ENCODE measurements at places on chromosomes 1 and 21.

GRCh38 chr21:42737951-42738590, 84.7 kb downstream of the PDE9A start:
- no peak for DNase-seq

DNA sequence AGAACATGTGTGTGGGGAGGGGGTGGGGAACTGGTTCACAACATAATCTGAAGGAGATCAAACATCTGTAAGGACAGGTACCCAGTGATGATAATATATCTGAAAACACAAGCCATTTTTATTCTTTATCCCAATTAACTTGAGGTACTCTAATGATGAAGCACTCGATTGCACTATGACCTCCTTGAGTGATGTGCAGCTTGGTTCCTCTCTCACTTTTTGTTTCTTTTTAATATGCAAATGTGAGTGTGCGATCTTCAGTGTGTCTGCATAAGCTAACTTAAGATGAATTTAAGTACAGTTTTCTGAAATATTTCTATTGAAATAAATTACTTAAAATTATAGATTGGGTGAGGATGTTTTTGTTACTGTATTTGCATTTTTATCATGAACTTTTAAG, 50.6 kb upstream of the ANGPTL1 start:
- no peak for DNase-seq

- DNase-seq, result no peak
Observed at GRCh38 chr21:44996096-44996495, 56.3 kb downstream of the SLX9 start.

DNA sequence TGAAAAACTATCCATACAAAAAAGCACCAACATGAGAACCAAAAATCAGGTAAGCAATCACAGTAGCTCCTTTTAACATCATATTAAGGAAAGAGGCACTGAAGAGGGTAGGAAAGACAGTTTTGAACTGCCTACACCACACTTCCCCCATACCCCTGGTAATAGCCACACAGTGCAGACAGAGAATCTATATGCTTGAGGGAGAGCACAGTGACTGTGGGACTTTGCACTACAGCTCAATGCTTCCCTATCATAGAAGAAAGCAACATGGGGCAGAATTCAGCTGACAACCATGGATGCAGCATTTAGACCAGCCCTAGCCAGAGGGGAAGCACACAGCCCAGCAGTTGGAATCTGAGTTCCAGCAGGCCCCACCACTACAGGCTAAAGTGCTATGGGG, 7.9 kb upstream of the TEX50 start:
- no peak for DNase-seq

DNA sequence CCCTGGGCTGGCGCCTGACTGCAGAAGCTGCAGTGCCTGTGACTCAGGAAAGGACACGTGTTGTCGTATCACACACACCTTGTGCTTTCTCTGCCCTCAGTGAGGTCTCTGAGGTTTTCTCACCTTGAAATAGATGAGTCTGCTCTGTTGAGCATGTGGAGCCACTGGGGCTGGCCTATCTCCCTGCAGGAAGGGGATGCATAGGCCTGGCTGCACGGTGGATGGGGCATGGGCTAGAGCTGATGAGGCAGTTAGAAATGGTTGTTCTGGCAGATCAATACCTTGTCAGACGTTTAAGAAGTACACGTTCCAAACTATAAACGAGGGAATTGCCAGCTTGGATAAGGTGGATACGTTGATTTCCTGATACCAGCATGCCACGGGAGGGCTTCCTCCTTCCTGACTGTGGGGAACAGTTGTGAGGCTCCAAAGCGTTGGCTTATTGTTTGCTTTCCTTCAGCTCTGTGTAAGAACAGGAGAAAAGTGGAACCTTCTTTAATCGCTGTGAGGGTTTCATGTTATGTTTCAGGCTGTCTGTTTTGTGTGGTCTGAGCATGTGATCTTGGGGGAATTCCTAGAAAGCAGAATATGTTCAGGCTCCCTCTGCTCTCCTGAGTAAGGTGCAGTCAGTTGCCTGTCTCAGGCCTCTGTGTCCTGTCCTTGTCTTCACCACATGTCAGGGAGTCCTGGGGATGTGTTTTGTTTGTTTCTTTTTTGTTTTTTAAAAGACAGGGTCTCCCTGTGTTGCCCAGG, 44.8 kb downstream of the PCNT start:
- DNase-seq, result no peak

DNA sequence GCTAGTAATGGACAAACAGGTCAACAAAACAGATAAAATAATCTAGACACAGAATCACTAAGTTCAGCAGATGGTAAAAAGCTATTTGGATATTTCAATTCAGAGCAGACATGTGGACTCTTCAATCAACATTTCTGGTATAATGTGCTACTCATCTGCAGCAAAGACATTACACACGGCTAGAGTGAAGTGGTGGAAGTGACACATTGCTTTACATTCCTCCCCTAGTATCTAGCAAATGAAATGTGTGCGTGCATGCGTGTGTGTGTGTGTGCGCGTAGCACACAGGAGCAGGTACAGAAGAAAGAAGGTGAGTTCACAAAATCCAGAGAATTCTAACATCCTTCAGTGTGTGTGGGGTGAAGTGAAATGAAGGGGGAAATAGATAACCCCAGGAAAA, 8.3 kb downstream of the AHCTF1 start:
- DNase-seq, result no peak

DNA sequence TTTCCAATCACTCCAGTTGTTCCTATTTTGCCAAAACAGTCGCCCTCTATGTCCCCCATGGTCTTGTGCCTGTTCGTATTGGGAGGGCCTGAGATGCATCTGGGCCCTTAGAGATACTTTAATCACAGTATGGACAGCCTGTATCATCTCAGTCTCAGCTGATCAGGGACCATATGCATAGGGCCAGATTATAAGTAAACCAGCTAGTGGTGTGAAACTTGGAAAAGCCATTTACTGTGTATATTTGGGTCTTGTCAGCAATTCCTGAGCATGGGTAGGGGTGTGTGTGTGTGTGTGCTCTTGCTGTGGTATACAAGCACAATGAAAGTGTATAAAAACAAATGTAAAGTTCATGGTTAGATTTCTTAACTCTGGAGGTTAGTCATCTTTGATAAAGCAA, 22.8 kb downstream of the SH3BGR start:
- no peak for DNase-seq

- no peak for DNase-seq
Observed at GRCh38 chr1:209723756-209724693, 19.4 kb downstream of the HSD11B1 start.

- peak; percentile 41 for DNase-seq
Observed at GRCh38 chr1:25583519-25584370, 32.8 kb upstream of the MAN1C1 start.

DNA sequence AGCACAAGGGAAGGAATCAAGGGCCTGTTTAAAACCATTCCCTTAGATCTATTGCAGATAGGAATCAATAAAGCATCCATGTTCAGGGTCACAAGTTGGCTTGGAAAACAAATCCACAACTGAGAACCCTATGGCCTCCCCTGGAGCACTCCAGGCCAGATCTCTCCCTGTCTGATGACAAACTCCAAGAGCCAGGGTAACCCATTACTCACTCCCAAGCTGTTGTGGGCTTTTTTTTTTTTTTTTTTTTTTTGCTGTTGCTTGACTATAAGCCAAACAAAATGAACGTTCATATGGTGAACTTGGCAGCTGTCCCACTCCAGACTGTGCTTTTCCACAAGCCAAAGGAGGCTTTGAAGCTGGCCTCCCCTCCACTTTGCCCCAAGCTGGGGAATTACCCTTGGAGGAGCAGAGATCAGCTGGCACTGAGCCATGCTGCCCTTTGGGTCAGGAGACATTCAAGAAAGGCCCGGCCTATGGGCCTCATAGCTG, 35.7 kb upstream of the VAV3 start:
- peak; percentile 97 for DNase-seq

DNA sequence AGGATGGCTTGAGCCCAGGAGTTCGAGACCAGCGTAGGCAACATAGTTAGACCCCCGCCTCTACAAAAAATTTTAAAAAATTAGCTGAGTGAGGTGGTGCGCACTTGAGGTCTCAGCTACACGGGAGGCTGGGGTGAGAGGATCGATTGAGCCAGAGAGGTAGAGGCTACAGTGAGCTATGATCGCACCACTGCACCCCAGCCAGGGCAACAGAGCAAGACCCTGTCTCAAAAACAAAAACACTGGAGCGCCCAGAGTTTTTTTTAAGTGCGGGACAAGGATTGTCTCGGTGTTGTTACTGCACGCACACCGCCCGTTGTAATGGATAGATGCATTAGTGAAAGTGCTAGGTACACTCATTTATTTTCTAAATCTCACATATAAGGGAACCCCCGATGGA, 37.1 kb downstream of the PIK3CD start:
- no peak for DNase-seq

DNA sequence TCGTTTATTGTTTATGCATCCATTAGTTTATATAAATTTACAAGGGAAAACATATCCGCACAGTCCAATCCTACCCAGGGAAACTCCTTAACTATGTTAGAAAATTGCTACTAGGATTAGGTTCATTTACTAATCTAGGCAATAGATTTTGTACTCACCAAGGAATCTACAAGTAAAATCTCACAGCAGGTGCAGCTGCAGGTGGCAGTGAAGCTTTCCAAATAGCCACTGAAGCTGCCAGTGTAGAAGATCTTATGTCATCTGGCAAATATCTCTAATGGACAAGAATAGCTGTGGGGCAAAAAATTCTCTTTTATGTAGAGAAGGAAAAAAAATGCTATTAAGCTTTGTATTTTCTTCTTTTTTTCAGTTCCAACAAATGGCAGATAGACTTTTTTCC, 963.4 kb upstream of the ADGRL4 start:
- DNase-seq, result no peak

- DNase-seq, result no peak
Observed at GRCh38 chr1:211647711-211648121, 27.7 kb downstream of the NEK2 start.

GRCh38 chr1:215860833-215861232, 293.7 kb downstream of the KCTD3 start:
- DNase-seq, result no peak

DNA sequence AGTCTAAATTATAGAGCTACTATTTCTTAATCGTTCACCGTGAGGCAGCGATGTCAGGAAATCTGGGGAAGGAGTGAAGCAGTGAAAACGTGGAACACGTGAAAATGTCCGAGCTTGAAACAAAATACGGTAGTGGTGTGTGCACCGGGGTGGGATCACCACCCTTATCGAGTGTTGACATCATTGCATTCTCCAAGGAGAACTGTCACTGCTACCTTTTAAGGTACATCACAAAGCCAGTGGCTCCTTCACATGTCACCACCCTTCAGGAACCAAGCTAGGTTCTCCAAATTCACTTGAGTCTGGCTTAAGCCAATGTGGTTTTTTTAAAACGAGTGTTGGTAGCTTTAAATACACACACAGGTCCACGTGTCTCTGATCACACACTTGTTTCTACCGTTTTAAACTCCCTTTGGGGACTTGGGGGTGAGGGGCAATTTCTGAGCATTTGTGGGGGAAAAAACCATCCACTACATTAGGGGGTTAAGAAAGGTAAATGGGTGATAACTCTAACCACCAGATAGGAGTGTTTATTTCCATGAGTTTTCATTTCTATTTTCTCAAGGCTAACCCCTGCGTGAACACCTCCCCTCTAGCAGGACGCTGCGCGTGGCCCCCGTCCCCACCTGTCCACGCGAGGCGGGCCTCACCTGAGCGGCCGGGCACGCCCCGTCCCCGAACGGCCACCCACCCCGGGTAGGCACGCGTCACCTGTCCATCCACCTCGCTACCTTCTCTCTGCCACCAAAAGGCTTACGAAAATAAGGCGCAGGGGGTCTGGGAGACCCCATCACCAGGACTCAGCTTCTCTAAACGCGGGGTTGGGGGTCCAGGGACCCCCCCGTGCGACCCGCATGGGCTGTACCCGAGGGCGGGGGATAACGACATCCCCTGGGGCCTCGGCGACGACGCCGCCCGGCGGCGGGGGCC, 978 bp downstream of the PRDM15 start:
- DNase-seq, result peak; percentile 39
